ENCODE measurements at places on chromosomes 13 and 19. TPM values are rescaled to one million over a fixed set of nuclear protein-coding genes. Genes with fewer than 3 reads are reported as not detected.

Gene ARHGAP33
- 5.5 TPM for total RNA-seq

Gene ERICH4
- not detected for total RNA-seq

Gene TEX26
- not detected for total RNA-seq

Gene ZNF57
- not detected for total RNA-seq

Gene KCTD4
- total RNA-seq, result 0.64 TPM

DNA sequence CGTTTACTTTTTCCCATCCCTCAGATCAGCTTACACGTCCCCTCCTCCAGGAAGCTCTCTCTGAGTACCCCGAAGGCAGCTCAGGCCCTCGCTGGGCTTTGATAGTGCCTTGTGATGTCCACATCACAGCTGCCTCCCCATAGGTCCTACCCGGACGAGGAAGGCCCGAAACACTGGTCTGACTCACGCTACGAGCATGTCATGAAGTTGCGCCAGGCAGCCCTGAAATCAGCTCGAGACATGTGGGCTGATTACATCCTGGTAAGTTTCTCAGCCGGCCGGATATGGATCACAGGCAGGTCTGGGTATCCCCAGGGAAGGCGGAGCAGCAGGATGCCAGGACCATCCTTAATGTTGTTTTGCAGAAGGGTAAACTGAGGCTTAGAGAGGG lies 4.8 kb downstream of the COLGALT1 start:
- DNase-seq, result peak; percentile 89

DNA sequence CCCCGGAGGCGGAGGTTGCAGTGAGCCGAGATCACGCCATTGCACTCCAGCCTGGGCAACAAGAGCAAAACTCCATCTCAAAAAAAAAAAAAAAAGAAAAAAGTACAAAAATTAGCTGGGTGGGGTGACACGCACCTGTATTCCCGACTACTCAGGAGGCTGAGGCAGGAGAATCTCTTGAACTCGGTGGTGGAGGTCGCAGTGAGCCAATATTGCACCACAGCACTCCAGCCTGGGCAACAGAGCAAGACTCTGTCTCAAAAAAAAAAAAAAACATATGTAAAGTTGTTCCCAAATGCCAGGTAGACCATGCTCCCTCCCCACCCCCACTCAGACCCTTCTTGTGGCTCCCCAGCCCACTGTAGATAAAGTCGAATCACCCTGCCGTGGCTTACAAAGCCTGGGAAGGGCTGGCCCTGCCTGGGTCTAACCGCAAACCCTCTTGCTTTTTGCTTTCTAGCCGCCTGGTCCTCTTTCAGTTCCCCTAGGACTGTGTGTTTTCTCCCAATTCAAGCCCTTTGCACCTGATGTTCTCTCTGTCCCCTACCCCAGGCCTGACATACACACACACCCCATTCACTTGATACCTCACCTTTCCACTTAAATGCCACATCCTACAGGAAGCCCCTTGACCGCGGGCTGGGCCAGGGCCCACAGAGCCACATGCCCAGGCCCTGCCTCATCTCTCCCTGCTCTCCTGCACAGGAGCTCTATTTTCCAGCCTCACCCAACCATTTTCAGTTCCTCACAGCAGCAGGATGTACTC lies 34.4 kb downstream of the MAP4K1 start:
- DNase-seq, result no peak

- peak; percentile 7 for DNase-seq
Observed at GRCh38 chr13:48542581-48543341, 9.9 kb upstream of the RCBTB2 start.

- DNase-seq, result no peak
Observed at GRCh38 chr19:39826311-39826945, 7.5 kb downstream of the DYRK1B start.

- no peak for DNase-seq
Observed at GRCh38 chr13:35784286-35784951, 307.9 kb upstream of the MAB21L1 start.

DNA sequence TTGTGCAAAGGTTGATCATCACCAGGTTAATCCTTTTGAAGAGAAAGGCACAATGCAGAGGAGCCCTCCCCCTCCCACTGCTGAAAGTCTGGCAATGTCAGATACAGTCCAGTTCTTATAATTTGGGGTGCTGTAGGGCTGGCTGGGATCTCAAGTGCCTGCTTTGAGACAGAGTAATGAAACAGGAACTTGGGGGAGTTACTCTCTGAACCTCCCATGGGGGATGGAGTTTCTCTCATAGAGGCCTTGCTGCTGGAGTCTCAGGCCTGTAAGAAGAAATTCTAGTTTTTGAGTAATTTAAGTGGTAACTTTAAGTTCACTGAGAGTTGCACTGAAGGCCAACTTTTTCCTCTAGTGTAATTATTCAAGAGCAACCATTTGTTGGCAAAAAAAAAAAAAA lies 410.5 kb downstream of the KCNRG start:
- no peak for DNase-seq

- DNase-seq, result no peak
Observed at GRCh38 chr19:15137777-15138176, 30.6 kb downstream of the SYDE1 start.

DNA sequence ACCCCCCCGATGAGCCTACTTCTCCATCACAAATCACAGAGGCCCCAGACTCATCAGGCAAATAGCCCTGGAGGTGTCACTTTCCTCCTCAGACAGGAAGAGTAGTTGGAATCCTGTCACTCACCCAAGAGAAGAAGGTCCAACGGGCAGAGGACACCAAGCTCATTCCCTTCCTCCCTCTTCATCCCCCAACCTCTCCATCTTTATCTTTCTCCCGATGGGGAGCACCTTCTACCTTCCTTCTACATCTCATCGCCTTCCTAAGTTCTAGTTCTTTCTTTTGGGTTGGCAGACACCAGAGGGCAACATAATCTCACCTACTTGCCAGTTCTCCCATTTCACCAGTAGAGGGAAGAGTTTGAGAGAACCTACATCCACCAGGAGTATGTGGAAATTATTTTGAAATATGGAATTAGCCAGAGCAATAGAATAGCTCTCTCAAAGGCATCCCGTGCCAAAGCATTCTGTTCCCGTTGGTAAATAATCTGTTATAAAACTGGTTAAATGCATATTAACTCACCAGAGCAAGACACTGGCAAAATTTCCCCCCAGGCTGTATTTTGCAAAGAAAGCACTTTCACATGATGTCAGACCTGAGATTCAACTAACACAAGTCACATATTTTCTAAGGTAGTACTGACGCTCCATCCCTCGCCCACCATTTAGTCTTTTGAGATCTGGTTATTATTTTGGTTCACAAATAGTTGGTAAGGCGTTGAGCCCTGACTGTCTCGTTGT lies 55.0 kb downstream of the ZIC5 start:
- peak; percentile 46 for DNase-seq

DNA sequence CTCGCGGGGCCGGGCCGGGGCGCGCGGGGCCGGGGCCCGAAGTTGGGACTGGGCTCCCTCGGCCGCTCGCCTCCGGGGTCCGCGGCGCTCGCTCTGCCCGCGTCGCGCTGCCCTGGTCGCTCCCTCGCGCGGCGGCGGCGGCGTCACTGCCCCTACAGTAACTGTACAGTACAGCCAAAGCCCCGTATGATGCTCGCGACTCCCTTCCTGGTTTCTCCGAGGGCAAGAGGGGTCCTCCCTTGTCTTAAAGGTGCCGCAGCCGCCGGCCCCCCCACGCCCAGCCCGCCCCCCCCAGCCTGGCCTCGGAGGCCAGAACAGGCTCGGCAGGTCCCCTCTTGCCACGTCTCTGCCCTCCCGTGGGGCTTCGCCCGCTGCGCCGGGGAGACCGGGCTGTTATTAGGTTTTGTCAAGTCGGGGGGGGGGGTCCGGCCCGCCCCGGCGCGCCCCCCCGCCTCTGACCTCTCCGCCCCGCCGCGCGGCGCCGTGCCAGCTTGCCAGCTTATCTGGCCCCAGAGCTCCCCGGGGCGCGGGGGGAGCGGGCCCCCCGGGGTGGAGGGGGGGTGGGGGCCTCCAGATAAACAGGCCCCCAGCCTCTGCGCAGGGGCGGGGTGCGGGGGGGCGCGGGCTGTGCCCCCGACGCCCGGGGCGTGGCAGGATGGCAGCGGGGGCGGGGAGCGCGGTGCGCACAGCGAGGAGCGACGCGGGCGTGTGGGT lies at the start of gene ZBTB7A:
Gene ZBTB7A, minus strand, starts transcription at position 218 of the 714 bp plus-strand sequence. CDS start 11,667 bp downstream, outside the sequence.
- peak; percentile 43 for DNase-seq

GRCh38 chr19:34489175-34489574 lies 7.6 kb downstream of the WTIP start:
- DNase-seq, result no peak

DNA sequence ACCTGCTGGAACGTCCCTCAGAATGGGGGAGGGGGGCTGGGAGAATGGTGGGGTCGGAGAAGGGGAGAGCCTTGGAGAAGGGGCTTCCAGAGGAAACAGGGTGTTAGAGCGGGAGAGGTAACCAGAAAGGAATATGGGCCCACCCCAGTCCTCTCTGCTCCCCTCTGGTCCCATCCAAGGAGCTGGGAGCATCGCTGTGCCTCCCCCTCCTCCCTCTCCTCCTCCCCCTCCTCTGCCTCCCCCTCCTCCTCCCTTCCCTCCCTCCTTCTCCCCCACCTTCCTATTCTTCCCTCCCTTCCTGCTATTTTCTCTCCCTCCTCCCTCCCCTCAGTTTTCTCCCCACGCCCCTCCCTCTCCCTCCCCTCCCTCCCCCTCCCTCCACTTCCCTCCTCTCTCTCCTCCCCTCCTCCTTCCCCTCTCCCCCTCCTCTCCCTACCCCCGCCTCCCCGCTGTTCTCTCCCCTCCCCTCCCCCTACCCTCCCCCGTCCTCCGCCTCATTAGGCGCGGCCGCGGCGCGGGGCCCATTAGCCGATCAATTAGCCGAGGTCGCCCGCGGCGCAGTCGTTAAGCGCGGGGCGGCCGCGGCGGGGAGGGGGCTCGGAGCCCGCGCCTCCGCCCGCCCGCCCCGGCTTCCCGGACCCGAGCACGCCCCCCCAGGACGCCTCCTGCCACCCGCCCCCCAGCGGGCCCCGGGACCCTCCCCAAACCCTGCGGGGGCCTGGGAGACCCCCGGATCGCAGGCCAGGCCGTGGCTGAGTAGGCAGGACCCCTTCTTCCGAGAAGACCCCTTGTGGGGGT lies 15.4 kb downstream of the TLE5 start:
- no peak for DNase-seq

DNA sequence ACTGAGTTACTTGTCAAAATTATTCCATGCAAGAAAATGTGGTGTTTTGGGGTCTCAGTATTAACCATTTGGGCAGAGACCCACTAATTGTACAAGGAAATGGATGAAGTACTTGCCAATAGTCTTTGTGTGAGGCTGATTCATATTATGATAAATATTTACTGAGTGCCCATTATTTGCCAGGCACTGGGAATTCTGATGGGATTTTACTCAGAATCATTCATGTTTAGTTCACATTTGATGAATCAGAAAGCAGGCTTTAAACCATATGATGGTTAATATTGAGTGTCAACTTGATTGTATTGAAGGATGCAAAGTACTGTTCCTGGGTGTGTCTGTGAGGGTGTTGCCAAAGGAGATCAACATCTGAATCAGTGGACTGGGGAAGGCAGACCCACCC lies 66.2 kb upstream of the SOX21 start:
- no peak for DNase-seq

- no peak for DNase-seq
Observed at GRCh38 chr13:74320282-74320681, 186.1 kb upstream of the KLF12 start.

- DNase-seq, result no peak
Observed at GRCh38 chr19:17415121-17415520, 4.7 kb upstream of the MVB12A start.

DNA sequence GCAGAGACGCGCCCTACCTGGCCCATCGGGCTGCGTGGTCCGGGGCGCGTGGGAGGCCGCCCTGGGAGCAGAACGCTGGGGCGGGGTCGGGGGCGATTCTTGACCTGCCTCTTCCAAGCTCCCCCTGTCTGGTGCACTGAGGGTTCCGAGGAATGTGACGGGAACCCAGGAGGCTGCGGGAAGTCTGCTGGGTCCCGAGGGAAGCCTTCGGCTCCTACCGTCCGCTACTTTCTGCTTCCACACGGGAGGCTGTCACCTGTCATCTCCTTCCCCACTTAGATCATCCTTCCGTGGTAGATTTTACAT lies 781 bp upstream of the SPRYD7 start:
- DNase-seq, result no peak

DNA sequence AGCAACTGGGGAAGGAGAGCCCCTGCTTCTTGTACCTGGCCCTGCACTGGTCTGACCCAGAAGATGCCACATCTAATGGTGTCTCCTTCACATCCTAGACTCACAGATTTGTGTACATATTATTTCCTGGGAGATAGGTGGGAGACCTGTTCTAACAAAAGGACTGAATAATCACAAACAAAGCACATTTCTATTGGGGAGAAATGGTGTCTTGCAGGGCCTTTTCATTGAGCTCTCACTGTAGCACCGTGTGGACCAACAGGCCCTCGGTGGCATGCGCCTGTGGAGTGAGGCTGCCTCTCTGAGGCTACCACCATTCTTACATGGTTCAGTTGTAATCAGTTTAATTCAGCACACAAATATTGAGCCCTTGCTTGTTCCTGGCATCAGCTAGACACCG lies 989 bp upstream of the SACS start:
- DNase-seq, result no peak

DNA sequence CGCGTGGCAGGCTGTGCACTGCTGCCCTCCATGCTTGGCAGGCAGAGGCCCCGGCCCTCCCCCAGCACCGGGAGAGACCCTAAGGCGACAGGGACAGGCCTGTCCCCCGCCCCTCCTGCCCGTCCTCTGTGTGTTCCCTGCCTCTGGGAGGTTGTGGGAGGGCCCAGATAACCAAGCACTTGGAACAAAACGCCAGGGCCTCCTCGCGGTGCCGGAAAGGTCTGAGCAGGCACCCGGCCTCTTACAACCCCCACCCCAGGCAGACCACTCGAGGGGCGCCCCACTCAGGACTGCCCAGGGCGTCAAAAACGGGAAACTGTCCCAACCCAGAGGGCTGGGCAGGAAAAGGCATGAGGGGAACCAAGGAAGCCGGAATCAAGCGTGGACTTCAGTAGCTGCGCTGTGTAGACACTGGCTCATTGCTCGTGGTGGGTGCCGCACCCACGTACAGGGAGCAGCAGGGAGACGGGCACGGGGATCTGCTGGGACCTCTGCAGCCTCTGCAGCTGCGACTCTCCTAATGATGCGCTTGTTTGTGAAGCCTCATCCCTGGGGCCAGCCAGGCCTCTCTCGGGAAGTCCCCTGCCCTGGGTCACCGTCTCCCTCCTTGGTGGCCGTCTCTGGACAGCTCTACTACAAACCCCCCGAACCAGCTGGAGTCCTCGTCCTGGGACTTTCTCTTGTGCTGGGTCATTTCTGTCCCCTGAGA lies 20.0 kb downstream of the GNA11 start:
- DNase-seq, result no peak

DNA sequence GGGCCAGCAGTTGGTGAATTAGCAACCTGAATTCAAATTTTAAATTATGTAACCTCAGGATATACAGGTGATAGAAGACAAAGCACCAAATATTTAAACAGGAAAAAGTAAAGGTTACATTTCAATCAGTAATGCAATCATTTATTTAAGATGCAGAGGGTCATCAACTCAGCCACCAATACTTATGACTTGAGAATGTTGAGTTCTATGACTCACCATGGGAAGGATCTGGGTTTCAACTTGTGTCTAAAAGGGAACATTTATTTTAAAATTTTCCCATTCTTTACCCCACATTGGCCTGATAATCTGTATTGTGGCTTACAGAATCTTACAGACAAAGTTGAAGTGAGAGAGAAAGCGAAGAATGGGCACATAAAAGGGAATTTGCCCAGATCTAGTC lies 418.0 kb downstream of the NDFIP2 start:
- no peak for DNase-seq

- DNase-seq, result peak; percentile 77
Observed at GRCh38 chr19:47471733-47472457, at the start of gene SLC8A2. TSS of gene SLC8A2 (minus strand) at chr19:47471893. CDS start at chr19:47466403, 5,490 bp downstream.

Measured in astrocyte (in vitro differentiated cells and primary cell).